Cortex of kidney (tissue), 1 donor: ENCODE measurements at places on chromosomes 12 and 14.

GRCh38 chr14:105029402-105029801 lies 8.5 kb upstream of the CDCA4 start:
- DNase-seq, result no peak

DNA sequence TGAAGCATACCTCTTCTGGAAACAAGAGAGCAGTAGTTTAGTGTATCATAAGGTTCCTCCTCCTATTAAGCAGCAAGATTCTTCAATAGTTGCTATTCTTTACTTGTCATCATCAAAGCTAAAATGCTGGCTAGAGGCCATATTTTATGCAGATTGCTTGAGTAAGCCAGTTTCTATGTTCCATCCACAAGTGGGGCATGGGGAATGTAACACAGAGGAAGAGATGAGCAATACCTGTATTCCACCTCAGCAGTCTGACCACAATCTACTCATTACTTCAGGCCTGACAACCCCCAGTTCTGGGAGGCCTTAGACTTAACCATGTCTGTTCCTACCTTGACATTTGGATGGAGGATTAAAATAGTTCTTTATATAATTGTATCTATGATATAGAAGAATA lies 423.6 kb downstream of the BTG1 start:
- no peak for DNase-seq

- no peak for DNase-seq
Observed at GRCh38 chr12:32240162-32240561, 133.5 kb downstream of the BICD1 start.

- DNase-seq, result no peak
Observed at GRCh38 chr12:83536496-83536895, 849.8 kb downstream of the TMTC2 start.

DNA sequence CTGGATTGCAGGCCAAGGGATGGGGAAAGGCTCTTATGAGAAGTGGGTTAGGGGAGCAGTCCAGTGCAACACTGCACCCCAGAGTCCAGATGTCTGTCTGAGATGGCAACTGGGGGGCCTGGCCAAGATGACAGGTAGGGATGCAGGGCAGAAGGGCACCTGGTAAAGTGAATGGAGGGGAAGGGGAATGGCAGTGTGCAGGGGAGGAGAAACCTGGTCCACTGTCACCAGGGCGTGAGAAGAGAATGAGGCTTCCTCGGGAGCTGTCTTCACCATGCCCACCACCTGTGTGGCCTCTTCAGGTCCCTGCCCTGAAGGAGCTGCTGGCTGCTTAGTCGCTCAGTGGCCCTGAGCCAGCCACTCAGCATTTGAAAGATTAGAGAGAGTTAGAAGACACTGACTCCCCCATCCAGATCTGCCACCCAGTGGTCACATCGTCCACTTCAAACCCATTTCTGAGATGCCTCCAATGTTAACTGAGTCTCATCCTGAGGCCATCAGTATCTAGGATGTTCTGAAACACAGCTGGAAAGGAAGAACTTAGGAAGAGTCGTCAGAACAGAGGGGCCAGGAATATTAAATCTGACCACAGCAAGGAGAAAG lies 57.3 kb downstream of the PLEKHG3 start:
- no peak for DNase-seq

DNA sequence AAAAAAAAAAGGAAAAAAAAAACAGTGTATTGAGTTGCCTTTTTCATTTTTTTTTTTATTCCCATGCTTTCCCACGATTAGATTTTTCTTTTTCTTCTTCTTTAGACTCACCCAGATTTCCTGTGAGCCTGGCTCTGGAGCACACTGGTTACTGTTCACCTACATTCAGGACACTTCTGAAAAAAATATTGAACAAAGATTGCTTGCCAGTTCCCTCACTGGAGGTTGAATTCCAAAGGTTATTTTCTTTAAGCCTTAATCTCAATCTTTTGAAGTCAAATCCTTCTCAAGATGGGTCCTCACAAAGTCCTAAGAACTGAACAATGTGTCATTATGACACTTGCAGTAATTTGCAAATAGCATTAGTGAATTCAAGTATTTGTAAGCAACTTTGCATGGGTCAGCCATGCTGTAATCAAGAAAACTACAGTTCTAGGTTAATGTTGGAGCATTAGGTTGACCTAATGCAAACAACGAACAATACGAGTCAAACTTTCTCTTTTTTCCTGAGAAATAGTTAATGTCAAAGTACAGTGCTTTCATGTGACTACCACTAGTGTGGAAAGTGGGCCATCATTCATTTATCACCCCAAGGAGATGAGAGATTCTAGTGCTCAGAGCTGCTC lies 49.2 kb upstream of the DUSP6 start:
- DNase-seq, result no peak

DNA sequence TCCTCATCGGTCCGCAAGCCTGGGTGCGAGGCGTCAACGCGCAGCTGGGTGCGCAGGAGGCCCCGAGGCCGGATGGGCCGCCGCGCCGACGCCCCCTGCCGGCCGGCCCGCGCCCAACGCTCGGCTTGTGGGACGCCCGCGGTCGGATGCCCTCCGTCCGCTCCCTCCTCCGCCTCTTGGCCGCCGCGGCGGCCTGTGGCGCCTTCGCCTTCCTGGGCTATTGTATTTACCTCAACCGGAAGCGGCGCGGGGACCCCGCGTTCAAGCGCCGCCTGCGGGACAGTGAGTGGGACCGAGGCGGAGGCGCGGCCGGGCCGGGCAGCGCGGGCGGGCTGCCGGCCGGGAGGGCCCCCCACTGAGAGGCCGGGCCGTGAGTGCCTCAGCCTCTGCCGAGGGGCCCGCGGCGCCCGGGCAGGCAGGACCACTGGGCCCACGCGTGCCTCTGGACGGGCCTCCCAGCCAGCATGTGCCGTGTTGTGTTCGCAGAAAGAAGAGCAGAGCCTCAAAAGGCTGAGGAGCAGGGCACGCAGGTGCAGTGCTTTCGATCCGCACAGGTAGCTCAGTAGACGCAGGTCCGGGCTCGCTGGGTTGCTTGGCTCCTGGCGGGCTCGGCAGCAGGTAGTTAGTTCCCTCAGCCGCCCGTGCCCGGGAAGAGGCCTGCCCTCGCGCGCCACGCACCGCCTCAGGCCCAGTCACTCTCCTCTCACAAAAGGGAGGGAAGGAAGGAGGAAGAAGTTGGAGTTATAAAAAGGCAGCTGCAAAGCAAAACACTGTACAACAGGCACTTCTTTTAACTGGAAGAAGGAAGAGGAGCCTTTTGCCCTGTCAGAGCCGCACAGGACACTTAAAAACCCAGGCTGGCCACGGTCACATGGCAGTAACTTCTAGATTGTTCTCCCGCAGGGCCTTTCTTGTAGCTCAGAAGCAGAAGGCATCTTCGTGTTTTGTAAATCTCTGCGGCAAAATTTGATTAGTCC lies at the start of gene TOMM20L:
Gene TOMM20L (plus strand): TSS at position 119 of the 977 bp plus-strand sequence. CDS start 28 bp downstream, at position 147.
- DNase-seq, result no peak

DNA sequence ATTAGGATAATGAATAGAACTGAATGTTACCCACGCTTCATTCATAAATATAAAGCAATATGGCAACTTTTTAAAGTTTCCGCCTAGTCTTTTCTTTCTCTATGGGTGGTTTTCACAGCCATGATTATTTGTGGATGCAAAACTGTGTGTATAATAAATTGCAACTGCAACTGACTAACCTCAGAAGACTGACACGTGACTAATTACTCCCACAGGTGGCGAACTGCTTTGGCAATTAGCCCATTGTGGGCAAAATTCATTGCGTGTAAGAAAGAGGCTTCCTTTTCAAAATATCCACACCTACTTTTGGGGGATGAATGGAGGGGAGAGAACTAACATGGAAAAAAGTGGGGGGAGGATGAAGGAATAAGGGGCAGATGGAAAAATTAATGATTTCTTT lies 79.0 kb downstream of the SLC25A21 start:
- no peak for DNase-seq

DNA sequence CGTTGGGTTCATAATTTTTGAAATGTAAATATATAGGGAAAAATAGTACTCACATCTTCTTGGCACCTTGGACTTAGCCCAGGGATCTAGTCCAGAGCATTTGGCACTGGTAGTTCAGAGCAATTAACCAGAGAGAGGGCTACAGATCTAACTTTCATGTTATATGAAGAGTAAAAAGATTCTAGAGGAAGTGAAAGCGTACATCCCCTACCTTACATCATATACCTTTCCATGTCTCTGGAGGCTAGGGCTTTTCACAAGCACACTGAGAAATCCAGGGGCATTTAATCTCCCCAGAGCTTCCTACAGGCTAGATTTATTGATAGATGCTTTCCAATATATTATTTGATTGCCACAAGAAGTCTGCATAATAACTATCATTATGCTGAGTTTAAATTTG lies 687.5 kb upstream of the FBXO33 start:
- no peak for DNase-seq

DNA sequence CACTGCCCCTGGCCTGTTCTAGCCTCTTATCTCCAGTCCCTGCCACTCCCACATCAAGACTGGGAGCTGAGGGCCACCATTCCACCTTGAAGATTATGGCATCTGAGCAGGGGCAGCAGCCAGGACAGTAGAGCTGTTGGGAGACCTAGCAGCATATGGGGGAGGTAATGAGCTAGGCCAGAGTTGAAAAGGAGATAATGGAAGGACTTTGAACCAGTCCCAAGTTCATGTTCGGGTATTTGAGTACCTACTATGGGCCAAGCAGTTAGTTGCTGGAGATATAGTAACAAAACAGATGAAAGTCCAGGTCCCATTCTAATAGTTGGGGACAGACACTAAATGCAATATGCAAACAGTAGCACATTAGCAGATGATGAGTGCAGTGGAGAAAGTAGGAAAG lies 151.5 kb downstream of the PLXNC1 start:
- no peak for DNase-seq

DNA sequence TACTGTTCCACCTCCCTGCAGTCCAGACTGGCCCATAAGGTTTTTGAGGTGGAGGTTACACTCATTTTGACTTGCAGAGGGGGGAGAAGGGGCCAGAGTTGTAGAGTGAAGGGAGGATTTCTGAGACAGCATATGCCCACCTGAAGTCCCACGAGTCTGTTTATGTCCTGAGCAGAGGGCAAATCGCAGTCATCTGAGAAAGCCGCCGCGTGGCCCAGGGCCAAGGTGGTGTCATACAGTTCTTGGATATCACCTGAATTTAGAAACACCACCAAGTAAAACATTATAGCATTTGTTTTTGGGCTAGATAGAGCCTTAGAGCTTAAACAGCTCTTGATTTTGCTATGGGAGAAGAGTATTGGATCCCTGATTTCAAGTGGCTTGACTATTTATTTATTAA lies 30.9 kb downstream of the TDG start:
- no peak for DNase-seq
